ENCODE measurements at places on chromosomes 7 and 10. TPM values are rescaled to one million over a fixed set of nuclear protein-coding genes. Genes with fewer than 3 reads are reported as not detected.

Gene PNLIPRP1
- total RNA-seq, result 4,882 TPM

Gene CPA2
- 5,238 TPM for total RNA-seq

Gene CFAP46
- total RNA-seq, result 0.93 TPM

Gene OPN1SW
- total RNA-seq, result not detected

Gene ARHGEF35
- total RNA-seq, result 10.6 TPM
